ENCODE measurements at places on chromosomes 16 and 17. TPM values are rescaled to one million over a fixed set of nuclear protein-coding genes. Genes with fewer than 3 reads are reported as not detected.

SOX15 gene
- polyA plus RNA-seq: 2.5 TPM

PNMT gene
- polyA plus RNA-seq: 2.1 TPM

PLCG2 gene
- polyA plus RNA-seq: 9.8 TPM

RNF213 gene
- polyA plus RNA-seq: 100 TPM

XYLT1 gene
- 6.2 TPM for polyA plus RNA-seq

PDILT gene
- polyA plus RNA-seq: not detected

DNA sequence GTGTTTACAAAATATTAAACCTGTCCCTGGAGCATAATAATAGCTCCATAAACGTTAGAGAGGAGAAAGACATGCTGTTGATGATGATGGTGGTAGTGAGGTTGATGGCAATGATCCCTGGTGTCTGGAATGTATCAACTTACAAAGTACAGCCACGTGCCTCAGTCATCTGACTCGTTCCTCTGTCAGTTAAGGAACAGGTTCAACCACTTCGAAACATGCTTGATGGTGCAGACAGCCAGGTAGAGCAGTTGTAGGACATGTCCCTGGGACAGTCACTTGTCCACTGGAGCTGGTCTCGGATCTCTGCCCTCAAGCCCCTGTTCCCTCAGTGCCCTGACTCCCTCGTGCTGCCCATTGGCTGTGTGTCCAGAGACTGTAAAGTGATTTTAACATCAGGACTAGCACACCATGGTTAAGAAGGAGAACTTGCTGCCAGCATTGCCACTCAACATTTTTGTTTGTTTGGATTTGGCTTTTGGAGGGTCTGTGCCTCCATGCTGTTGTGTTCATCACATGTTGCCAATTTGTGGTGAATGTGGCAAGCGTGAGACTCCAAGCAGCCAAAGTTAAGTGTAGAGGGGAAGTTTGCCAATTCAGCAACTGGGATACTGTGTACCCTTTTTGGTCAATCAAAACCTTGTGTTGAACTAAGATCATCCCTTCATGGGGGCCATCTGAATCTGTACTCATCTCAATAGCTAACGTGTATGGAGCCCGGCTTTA, 16.3 kb upstream of the SALL1 start:
- no peak for DNase-seq

DNA sequence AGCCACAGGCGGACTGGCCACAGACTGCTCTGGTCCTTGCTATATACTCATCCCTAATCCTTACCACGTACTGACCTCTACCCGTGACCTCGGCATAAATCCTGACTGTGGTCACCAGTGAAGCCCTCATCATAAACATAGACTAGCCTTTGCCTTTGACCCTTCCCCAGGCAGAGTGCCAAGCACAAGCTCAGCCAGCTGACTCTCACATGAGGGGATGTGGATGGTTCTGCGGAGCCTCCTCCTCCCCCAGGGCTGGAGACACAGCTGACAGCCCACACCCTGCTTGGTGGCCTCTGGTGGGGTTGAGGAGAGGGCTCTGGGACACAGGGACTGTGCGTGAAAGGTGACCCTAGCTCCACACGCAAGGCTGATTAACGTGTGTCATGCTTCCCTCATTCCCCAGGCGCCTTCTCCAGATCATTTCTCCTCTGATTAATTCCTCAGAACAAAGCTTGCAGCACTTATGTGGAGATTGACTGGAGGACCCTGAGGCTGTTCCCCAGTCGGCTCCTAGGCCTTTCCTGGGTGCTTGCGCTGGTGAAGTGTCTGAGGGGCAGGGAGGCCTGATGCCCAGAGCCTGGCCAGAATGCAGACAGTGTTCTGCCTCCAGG, 241.5 kb upstream of the NLRP1 start:
- DNase-seq: peak; percentile 5

GRCh38 chr16:24730914-24731313, 1.5 kb downstream of the TNRC6A start:
- DNase-seq: no peak

GRCh38 chr17:44900894-44901293, 1.6 kb upstream of the EFTUD2 start:
- DNase-seq: no peak

- DNase-seq: no peak
Measured at GRCh38 chr16:55059146-55059545, 128.5 kb downstream of the IRX5 start.

DNA sequence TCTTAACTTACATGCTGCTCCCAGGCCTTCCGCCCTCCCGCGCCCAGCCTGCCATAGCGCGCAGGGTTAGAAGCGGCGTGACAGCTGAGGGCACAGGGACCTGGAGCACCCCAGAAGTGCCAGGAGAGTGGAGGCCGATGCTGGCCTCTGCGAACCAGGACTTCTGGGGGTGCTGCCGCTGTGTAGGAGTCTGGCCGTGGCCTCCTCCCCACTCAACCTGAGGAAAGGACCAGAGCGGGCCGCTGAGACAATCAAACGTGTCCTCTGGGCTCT, 1.9 kb upstream of the TMEM204 start:
- no peak for DNase-seq

- DNase-seq: no peak
Measured at GRCh38 chr16:89842471-89843408, 14.5 kb downstream of the SPIRE2 start.

DNA sequence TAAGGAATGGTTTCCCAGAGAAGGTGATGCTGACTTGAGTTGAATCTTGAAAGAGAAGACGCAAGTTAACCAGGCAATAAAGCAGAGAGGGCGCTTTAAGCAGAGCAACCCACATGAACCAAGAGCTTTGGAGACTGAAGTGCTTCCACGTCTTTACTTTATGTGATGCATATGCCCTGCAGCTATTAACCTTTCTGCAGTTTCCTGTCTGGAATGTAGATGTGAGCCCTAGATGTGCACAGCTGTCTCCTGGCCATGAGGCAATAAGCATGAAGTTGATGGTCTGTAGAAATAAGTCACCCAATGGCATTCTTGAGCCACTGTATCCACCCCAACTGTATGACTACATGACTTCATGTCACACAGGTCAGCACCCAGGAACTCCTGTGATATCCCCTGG, 5.7 kb upstream of the CHST4 start:
- DNase-seq: no peak

GRCh38 chr17:2067048-2067561, 12.2 kb downstream of the HIC1 start:
- no peak for DNase-seq

DNA sequence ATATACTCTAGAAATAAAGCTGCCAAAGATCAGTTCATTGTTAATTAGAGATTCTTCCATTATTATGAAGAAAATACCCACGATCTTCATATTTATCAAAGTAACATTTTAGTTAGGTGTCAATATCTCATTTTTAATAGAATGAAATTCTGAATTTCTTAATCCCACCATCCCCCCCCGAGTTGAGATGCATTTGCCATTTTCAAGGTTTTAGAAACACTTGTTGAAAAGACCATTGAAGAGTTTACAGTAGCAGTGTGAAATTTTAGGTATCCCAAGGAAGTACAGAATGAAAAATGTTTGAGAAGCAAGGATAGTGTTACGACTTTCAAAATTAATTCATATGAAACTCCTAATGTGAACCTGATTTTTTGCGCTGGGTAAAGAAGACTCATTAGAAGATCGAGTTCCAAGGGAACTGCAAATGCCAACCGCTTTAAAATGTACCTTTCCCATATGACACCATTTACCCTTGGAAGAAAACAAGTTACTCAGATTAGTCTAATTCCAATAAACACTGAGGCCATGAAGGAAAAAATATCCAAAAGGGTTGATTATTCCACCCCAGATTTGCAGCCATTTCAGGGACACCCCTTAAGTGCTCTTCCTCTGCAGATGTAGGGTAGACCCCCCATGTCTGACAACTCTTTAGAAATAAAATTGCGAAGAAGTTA, 731 bp downstream of the IKZF3 start:
- no peak for DNase-seq

- DNase-seq: no peak
Measured at GRCh38 chr16:83599789-83600462, 207.9 kb upstream of the HSBP1 start.

DNA sequence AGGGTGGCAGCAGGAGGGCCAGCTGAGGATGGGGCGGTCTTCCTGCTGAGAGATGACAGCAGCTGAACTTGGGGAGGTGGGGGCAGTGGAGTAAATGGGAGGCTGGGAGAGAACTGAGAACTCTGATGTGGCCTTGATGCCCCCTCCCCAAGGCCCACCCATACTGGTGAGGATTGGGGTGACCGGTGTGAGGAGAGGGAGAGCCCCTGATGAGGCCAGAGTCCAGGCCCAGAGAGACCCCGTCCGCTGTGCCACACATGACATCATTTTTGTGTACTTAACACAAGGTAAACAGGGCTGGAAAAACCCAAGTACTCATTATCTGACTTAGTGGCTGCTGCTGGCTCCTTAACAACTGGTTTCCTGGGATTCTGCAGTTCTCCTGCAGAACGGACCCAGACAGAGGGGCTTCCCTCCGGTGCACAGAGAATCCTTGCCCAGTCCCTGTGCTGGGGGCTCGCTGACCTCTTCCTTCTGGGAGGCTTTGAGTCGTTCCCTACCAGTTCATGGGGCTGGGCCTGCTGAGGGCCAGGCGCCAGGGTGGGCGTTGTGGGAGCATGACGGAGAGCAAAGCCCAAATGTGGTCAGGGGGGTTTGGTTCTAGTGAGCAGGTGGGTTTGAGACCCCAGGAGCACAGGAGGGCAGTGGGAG, 207.6 kb downstream of the RAB11FIP4 start:
- no peak for DNase-seq
